MV-4-11 (cell line): ENCODE measurements at places on chromosomes 1 and 21.

- no peak for DNase-seq
These were observed 51.8 kb downstream of the LACTBL1 start for GRCh38 chr1:22920734-22921451.

DNA sequence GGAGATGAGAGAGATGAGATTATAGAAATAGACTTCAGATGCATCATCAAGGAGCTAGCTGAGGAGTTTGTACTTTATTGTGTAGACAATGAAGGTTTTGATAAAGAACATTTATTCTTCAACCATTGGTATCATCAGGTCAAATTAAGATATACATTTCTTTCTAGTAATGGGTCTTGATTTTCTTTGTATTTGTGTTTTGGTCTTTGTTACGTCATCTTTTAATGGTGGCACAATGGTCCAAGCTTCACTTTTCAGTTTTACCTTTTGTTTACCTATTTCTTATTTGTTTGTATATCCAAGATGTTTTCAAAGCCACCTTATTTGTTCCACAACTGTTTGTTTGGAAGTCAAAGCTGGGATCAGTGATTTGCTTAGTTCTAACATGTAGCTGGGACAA lies 44.5 kb downstream of the PTGFR start:
- no peak for DNase-seq

- DNase-seq = no peak
These were observed 27.8 kb downstream of the HSD3B2 start for GRCh38 chr1:119442756-119443155.

DNA sequence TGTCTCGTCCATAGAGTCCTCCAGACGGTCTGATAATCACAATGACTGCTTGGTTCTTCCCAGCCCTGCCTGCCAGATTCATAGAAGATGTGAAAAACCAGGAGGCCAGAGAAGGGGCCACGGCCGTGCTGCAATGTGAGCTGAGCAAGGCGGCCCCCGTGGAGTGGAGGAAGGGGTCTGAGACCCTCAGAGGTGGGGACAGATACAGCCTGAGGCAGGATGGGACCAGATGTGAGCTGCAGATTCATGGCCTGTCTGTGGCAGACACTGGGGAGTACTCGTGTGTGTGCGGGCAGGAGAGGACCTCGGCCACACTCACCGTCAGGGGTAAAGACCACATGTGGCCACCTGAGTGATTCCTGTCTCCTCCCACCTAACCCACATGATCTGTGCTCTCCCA lies 86.9 kb downstream of the OBSCN start:
- no peak for DNase-seq

DNA sequence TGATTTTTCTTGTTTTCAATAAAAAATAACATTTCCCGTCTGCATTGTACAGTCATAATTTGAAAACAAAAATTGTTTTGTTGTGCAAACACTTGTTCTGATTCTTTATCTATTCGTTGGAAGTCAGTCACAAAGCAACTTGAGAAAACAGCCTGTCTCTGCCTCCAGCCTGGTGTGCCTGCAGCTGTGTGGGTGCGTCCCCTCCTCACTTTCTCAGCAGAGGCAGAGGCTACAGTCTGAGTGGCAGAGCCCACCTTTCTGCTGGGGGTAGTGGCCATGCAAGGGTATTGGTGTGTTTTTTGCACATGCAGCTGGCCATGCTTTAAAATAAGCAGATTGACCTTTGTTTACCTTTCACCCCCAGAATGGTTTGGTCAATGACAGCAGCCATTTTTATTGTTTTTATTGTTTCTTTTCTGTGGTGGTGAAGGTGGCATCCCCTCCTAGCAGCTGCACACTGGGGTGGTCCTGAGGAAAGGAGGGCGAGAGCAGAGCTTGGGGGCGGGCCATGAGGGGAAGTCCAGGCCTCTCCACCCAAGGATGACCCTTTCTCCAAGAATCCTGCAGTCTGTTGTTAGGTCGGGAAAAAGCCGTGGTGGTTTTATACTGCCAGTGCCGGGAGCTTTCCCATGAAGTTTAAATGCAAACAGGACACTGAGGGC lies 159.6 kb downstream of the PCBP3 start:
- no peak for DNase-seq

GRCh38 chr1:171645553-171646248 lies 6.8 kb downstream of the MYOC start:
- no peak for DNase-seq

DNA sequence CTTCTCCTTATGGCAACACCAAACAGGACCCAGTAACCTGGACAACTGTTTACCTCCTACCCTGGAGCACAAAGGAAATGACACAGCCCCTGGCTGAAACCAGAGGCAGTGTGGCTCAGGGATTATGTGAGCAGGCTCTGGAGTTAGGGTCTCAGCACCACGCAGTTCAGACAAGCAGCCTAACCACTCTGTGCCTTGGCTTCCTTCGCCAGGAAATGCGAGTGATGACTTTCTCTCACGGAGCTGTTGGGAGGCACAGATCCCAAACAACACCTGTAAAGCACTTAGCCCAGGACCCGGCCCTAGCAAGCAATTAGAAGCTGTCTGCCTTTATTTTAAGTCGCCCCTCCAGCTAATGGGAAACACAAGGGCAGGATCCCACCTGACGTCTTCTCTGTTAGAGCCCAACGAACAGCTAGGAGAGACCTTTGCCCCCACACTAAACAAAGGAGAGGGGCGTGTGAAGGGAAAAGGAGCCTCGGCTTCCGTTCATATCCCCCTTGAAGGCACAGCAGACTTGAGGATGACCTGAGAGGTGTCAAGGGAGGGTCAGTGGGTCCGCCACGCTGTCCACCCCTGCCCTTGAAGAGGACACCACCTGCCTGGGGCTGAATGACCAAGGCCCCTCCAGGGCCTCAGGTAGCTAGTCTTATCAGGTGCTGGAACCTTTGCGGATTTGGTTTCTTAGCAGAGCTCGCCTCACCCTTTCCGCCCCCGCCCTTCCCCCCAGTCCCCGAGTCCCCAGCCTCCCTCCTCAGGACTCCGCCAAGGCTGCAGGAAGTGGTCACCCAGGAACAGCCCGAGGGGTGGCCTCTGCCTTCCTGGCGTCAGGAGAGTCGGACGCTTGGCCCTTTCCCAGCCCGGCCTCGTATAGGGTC lies 860 bp downstream of the TMEM63A start:
- no peak for DNase-seq

DNA sequence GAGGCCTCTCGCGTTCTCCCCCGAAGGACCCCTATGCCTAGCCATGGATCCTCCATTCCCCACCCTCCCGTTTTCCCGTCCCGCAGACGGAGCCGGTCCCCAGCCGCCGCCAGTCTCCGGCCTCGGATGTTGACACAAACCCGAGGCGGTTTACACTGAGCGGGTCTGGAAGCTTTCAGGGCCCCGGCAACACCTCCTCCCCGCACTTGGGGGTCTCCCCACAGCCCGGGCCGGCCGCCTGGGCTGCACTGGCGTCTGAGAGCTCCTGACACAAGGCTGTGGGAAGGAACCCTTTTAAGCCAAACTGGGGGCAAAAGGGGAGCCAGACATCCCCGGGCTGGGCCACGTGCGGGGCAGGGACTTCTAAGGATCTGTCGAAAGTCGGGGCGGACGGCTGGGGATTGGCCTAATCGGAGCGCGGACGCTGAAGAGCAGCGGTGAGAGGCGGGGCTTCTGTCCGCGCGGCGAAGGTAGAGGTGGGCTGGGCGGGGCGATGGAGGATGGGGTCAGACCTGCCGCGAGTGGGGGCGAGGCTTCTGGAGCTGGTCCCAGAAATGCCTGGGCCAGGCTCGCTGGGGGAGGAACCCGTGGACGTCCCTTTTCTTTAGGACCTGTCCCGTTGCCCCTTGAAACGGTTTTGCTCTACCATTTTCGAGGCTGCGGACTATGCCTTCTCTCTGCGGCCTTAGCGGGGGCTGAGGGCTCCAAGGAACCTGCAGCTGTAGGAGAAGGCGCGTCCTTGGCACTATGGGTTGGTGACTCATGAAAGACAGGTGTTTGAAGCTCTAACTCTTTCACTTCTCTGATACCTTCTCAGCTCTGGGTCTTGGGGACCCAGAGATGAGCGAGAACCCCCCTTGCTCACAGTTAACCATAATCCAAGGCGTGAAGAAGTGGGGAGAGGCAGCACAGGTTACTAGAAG lies 1.2 kb upstream of the HPCAL4 start:
- DNase-seq = no peak

DNA sequence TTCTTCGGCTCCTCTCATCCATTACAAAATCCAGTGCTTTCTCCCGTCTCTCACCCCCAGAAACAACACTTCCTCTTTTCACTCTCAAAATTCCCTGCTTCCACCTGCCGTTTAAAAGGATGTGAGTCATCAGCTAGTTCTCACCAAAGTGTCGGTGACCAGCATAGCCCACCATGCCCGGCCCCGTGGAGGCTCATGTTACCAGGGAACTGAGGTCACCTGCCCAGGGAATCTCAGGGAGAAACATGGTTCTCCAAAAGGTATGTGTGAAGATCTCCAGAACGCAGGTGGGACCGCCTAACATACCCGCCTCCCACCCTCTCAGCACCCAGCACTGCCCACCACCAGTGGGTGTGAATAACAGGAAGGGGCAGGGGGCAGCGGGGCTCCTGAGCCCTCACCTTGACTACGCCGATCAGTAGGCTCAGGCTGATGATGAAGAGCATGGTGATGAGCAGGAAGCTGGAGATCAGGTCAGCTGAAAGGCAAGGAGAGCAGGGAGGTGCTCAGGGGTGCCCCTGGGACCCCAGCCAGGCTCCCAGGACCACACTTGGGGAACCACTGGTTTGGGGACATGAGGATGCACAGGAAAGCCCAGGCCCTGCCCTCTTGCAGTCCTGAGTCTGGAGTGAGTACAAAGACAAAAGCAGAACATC lies 16.2 kb downstream of the LAPTM5 start:
- DNase-seq = peak; percentile 53

GRCh38 chr1:202171292-202172014 lies 11.1 kb upstream of the PTPN7 start:
- no peak for DNase-seq

DNA sequence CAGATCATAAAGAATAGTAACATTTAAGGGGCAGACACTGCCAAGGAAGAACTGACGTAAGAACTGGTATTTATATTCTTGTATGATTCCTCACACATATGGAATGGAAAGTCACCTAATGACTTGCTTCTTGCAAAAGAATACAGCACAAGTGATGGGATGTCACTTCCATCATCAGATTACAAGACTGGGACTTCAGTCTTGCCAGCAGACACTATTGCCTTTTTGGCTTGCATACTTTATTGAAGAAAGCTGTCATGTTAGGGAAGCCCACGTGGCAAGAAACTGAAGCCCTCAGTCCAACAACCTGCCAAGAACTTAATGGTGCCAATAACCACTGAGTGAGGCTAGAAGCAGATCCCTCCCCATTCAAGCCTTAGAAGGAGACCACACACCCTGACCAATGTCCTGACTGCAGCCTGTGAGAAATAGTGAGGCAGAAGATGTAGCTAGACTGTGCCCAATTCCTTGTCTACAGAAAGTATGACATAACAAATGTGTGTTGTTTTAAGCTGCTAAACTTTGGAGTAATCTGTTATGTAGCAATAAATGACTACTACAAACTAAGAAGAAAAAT lies 12.0 kb downstream of the EGLN1 start:
- DNase-seq = no peak
